NCI-H1092 treated with DMSO at 0.1 percent for 48 hours (cell line): ENCODE measurements at places on chromosomes 13 and 19.

GRCh38 chr13:56720841-56721240 lies 419.9 kb upstream of the PRR20A start:
- DNase-seq = no peak

DNA sequence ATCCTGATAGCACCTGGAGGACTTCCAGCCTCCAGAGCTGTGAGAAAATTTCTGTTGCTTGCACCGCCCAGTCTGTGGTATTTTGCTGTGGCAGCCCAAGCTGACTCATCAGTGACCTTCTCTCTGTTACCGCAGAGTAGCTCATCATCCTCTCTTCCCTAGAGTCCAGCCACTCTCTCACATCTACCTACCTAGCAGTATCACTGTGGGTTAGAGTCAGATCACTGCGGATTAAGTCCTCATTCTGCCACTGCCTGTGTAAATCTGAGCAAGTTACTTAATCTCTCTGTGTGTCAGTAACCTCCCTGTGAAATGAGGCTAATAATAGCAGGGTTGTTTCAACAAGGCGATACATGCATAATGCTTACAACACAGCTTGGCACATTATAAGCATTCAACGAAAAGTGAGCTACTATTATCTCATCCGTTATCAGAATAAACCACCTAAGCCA lies 40.3 kb upstream of the USPL1 start:
- no peak for DNase-seq

DNA sequence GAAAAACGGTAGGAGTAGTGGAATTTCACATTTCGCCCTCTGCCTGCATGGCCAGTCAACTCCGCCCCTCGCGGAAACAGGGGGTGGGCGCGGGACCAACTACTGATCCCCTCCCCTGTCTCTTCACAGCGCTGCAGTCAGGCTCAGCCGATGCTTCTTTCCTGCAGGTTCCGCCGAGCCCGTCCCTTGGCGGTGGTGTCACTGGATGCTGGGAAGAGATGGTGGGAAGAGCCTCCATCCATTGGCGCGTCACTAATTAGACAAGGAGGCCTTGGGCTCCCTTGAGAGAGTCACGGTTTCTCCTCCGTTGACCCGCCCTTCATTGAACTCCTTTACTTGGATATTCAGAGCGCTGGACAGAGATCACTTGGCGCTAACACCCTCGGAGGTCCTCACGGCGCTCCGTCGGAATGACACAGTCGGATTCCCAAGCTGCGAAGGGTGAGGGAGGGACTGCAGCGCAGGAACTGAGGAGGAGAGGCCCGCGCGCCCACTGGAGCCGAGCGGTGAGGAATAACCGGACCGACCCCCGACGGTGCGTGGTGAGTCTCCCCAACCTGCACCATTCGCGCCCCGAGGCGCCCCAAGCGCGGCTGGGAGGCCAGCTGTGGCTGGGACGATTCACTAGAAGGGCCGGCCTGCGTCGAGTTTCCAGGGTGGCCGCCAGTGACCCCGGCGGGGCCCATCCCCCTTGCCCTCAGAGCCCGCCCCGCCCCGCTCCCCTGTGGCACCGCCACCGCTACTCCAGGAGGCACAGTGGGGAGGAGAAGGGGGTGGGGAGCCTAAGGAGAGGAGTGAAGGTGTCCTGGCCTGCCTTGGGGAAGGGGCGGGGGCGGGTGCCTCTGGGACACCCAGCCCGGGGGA lies 11.2 kb upstream of the CEACAM21 start:
- no peak for DNase-seq

- peak; percentile 9 for DNase-seq
These were observed 1.1 kb upstream of the PHF11 start for GRCh38 chr13:49494645-49495044.
